GM04504 (cell line): ENCODE measurements at places on chromosomes 12 and 14.

DNA sequence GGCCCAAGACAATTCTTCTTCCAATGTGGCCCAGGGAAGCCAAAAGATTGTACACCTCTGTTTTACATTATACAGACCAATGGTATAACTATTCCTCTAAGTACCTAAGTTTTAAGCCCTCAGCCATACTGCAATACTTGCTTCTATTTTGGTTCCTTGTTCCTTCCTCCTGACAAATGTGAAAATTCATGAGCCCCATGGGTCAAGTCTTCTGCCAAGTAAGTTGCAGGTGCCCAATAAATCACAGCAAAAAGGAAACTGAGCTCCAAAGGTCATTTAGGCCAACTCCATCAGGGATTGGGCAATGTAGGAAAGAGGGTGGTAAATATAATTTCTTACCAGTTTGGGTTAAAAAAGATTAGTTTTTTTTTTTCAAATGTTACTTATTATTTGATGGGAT, 57.7 kb upstream of the NPFF start:
- no peak for DNase-seq

DNA sequence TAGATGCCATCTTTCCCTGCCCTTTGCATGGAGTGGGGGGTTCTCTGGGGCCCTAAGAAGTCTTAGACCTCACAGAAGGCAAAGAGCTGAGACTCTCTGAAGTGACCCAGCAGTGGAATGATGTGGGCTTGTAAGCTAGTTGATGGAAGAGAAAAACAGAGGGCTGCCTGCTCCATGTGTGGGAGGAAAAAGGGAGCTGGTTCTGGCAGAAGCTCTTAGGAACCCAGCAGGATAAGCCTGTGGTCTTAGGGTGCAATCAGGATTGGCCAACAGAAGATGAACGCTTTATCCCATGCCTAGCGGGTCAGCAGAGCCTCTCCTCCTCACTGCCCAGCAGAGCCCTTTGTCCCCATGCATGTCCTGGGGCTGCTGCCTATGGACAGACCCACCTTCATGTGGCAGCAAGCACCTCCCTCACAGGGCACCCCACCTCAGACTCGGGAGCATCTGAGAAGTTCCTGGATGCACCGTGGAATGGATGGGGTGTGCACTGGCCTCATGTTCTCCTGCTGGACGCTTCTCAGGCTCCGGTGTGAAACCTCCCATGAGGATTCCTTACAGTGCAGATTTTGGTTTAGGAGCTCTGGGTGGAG, 152.7 kb downstream of the ADGRD1 start:
- DNase-seq = no peak

DNA sequence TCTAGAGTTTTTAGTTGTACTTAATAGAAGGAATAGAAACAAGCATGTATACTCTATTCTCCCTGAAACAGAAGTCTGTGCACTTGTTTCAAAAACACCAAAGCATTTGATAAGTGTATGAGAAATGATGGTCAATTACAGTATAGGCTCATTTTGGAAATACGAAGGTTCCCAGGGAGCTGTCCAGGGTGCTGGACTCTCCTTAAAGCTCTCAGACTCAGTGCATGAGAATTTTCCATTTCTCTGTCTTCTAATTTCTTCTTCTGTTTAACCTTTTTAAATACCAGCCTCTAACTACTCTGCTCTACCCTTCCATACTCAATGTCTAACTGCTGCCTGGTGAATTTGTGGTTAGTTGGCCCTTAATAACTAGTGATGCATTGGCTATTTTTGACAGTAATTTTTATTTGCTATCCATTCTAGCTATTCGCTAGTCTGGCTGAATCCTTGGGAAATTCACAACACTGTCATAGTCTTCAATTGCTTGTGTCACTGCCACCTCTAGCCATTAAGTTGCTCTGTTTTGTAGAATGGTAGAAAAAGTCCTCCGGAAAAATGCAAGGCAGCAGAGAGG, 229.2 kb downstream of the NRXN3 start:
- DNase-seq = no peak

DNA sequence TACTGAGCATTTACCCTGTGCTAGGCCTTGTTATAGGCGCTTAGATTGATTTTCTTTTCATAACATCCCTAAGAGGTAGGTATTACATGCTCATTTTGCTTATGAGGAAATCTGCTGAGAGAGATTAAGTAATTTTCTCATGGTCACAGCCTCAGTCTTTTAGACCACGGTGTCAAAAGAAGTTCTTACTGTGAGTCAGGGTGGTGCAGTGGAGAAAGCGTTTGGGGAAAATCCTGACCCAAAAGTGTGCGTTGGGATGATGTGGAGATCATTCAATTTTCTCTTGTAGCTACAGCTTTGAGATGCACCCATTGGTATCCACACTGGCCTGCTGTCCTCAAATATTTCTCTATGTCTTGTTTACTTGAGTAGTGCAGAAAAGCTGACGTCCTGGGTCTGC, 8.2 kb downstream of the ANG start:
- no peak for DNase-seq

- no peak for DNase-seq
Observed at GRCh38 chr14:74848768-74849167, 27.2 kb downstream of the PROX2 start.

DNA sequence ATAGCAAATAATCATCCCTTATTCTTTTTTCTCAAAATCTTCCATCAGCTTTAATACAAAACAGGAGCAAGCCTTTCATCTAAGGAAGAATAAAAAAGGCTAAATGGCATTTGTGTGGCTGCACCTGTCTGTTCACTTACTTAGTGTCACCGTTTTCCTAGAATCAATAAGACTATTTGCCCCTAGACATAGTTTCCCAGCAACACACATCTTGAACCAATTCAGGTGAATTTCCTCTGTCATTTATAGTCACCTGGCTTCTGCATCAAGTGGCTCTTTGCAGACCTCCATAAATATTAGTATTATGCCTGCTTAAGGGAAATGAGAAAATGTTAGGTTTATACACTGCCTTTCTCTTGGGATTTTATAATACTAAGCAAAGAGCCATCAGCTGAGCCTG, 17.4 kb upstream of the GCH1 start:
- no peak for DNase-seq

GRCh38 chr12:87827638-87828264, 201.4 kb downstream of the C12orf50 start:
- no peak for DNase-seq
